Neural progenitor cell (in vitro differentiated cells): ENCODE measurements at places on chromosomes 16 and 17.
A peak's percentile ranks its signal among the peaks of the same experiment; 100 is the strongest.

- DNase-seq, result peak; percentile 35
Observed at GRCh38 chr17:4040784-4041183, 76.5 kb upstream of the ATP2A3 start.

- DNase-seq, result no peak
Observed at GRCh38 chr16:53561101-53561888, 58.3 kb upstream of the AKTIP start.

DNA sequence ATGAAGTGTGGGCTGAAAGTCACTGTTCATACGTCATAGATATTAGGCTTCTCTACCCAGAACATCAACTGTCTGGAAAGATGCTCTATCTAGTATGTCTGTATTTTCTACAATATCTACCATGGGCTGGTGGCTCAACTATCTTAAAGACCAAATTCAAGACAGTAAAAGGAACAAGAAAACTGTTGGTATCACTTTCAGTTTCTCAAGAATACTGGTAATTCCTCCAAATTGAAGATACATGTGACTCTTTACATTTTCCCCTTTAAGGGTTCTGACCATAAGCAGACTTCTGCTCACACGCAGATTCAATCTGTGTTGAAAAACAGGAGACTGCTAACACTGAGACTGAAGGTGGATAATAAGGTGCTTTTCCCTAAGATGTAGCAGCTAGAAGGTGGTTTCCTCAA, 24.2 kb downstream of the XPO6 start:
- no peak for DNase-seq

GRCh38 chr17:35867574-35867973, 1.1 kb downstream of the HEATR9 start:
- no peak for DNase-seq

DNA sequence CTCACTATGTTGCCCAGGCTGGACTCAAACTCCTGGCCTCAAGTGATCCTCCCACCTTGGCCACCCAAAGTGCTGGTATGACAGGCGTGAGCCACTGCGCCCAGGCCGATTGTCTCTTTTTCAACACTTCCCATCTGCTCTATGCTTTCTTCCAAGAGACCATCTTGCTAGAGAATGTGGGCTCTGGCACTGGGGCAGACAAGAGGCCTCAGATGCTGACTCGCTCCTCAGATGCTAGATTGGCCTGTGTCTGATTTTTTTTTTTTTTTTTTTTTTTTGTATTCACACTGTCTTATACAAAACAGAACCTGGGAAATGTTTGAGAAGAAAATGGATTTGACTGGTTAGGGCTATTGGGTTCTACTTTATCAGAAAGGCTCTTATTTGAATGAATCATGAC, 58.2 kb downstream of the CYB5D2 start:
- DNase-seq, result no peak

- no peak for DNase-seq
Observed at GRCh38 chr17:3935825-3936355, 19.6 kb upstream of the P2RX1 start.

DNA sequence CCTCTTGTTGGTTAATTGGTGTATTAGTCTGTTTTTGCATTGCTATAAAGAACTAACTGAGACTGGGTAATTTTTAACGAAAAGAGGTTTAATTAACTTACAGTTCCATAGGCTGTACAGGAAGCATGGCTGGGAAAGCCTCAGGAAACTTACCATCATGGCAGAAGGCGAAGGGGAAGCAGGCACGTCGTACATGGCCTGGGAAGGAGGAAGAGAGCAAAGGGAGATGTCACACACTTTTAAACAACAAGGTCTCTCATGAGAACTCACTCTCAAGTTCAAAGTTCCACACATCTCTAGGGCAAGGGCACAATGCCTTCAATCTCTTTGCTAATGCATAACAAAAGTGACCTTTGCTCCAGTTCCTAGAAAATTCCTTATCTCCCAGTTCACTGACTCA, 125.0 kb upstream of the IRX5 start:
- DNase-seq, result no peak
